ENCODE measurements at places on chromosomes 11 and 22.

GRCh38 chr11:61498767-61499341, 9.7 kb upstream of the LRRC10B start:
- DNase-seq, result no peak

GRCh38 chr11:47980907-47981621, 705 bp downstream of the PTPRJ start:
- DNase-seq, result peak; percentile 44

DNA sequence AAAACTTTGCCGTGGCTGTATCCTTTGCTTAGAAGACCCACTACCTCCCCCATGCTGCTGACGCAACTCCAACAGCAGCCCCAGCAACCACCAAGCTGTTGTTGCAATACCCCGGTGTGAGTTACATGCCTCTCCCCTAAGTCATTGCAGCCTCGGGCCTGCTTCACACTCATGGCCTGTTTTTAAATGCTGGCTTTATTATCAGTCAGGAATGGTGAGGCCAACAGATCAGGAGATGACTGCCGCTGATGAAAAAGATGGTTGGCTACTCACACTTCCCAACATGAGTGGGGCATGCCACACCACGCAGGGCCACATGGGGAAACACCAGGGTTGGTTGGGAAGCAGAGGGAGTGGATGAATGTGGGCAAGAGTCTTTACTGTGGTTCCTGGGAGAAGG, 171.5 kb upstream of the SYT13 start:
- DNase-seq, result no peak

- DNase-seq, result no peak
Measured at GRCh38 chr22:39244496-39245129, at the start of gene PDGFB. Gene PDGFB, minus strand, starts transcription at chr22:39244982. Its CDS starts 1,019 bp downstream, at chr22:39243963.

DNA sequence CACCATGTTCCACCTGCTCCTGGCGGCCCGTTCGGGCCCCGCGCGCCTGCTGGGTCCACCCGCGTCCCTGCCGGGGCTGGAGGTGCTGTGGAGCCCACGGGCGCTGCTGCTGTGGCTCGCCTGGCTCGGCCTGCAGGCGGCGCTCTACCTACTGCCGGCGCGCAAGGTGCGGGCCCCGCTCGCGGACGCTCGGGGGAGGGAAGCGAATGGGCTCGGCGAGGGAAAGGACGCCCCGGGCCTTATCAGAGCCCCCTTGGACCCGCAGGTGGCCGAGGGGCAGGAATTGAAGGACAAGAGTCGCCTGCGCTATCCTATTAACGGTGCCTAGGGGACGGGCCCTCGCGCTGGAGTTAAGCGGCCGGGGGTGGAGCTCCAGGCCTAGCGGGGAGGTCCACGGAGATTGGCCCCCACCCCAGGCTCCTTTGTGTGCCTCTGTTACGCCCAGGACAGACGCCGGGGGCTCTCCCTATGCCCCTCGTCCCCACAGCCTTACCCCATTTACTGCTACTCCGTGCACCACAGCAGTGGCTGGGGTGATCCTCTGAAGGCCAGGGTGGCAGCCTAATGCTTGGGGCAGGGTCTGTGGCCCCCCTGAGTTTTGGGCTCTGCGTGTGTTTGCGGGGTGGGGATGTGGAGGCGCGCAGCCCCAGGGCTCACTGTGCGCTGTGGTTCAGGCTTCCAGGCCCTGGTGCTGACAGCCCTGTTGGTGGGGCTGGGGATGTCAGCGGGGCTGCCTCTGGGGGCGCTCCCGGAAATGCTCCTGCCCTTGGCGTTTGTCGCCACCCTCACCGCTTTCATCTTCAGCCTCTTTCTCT, 1.1 kb downstream of the TM7SF2 start:
- peak; percentile 83 for DNase-seq

- DNase-seq, result no peak
Measured at GRCh38 chr22:28247667-28248363, 328.8 kb upstream of the PITPNB start.

GRCh38 chr11:105856954-105857353, 165.1 kb downstream of the MSANTD4 start:
- DNase-seq, result no peak

GRCh38 chr11:44101098-44101497, 5.6 kb downstream of the EXT2 start:
- DNase-seq, result no peak

- no peak for DNase-seq
Measured at GRCh38 chr11:83717537-83717936, 431.4 kb upstream of the CCDC90B start.

Data from activated CD4-positive, alpha-beta T cell treated with anti-CD3 and anti-CD28 coated beads, Interleukin-10, Interleukin-2, amounts not matched to agents 100 ng/mL and 50 ng/mL, durations not matched to agents 16 hours and 8 hours (primary cell).